ENCODE measurements at places on chromosomes 3 and 15.

GRCh38 chr15:66798426-66799061 lies 96.5 kb downstream of the SMAD6 start:
- DNase-seq = no peak

- no peak for DNase-seq
Observed at GRCh38 chr3:8822141-8822540, 52.7 kb upstream of the OXTR start.

- DNase-seq = no peak
Observed at GRCh38 chr3:126197854-126198584, 17.6 kb upstream of the ALDH1L1 start.

DNA sequence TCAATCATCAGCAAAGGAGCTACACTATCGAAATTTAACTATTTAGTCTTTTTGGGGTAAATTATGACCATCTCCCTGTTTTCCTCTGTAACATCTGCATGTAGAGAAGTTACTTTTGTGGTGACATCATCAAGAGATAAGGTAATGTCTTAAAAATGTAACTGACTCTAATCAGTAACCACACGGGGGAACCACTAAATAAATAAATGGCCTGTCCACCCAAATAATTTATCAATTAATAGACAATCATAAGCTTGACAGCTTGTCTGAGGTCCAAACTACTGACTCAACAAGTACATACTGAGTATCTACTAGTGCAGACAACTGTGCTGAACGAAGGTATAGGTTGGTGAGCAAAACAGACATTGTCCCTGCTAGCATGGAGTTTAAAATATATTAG lies 219.3 kb downstream of the SLC9A9 start:
- DNase-seq = no peak

DNA sequence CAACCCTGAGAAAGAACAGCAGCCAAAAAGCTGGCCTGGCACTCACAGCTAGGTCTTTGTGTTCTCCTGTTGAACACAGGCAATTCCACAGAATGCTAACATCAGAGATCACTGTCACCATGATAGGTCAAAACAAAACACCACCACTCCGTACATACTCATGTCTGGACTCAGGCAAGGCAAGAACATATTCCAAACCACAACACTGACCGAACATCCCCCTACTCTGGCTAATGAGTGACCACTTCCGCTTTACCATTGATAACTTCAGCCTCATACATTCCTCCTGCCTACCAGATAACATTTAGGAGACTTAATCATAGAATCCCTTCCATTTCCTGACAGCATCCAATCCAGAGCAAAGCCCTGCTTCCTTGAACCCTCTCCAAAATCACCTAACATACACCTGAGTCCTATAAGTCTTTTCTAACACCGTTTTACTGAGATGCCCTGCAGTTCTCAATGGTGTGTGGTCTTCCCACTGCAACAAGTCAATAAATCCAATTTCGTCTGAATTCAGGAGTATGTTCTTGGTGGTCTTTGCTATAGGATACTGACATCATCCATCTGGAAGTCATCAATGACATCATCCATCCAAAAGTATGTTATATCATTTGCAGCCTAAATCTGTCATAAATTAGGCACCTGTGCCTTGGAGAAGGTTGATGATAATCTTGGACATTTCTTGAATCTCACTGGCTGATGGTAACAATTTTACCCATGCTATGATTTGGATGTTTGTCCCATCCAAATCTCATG lies 23.7 kb downstream of the RIOX2 start:
- no peak for DNase-seq

DNA sequence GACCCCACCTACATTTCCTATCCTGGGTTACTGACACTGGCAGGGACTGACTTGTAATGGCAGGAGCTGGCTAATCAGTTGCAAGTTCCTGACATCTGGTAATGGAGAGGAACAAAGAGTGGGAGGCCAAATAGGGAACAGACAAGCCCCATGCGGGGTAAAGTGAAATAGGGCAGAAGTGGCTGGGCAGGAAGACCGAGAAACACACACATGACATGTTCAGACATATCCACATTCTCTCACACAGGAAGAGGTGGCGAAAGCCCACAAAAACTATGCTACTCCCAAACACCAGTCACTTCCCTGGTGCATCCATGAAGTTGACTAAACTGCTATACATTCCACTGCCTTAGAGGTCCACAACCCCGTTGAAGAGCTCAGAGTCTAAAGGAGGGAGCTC lies 394.1 kb upstream of the TBL1XR1 start:
- DNase-seq = no peak

- no peak for DNase-seq
Observed at GRCh38 chr3:145698250-145698649, 462.7 kb downstream of the PLOD2 start.

DNA sequence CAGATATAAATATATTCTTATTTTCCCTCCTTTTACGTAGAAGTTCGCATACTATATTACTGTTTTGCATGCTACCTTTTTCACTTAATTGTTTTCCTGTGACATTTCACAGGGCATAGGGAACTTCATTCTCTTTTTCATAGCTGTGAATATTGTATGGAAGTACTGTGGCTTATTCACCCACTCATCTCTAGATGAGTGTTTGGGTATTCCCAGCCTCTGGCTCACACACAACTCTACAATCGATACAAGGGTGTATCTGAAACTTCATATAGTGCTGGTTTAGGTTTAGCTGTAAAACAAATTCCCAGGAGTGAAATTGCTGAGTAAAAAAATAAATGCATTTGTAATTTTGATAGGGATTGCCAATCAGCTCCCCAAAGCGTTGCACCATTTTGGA lies 55.3 kb upstream of the MAGI1 start:
- no peak for DNase-seq

- no peak for DNase-seq
Observed at GRCh38 chr3:44814751-44815150, 47.0 kb upstream of the TMEM42 start.

DNA sequence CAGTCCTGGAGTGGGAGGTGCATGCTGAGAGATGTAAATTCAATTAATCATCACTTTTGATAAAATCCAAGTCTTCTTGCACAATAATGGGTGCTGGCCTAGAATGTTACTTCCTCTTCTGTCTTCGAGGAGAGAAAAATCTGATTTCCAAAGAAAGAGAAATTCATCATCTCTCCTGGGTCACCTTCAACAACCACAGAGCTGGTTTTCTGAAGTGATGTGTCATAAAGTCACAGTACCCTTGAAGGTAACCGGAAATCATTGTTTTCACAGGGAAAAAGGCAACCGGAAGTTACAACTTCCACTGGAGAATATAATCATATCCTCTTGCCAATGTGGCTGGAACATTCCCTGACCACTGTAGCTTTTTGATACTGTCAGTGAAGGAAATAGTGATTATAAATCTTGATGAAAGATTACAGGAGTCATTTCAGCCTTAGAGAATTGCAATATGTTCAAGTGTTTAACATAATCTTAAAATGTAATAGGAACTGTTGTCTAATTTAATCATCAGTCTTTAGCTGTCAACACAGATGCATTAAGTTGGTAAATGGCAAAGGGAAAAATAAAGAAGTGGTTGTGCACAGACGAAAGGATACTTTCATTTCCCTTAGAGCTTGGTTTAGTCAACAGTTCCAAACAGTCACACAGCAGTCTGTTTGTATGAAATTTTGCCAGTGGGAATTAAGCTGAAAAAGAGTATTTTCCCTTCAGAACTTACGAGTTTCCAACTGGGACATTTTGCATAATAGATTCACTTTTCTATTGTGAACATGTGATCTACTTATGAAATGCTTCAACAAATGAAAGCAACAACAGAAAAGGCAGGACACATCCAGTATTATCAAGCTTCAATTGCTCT lies 106.5 kb upstream of the SLC4A7 start:
- no peak for DNase-seq

DNA sequence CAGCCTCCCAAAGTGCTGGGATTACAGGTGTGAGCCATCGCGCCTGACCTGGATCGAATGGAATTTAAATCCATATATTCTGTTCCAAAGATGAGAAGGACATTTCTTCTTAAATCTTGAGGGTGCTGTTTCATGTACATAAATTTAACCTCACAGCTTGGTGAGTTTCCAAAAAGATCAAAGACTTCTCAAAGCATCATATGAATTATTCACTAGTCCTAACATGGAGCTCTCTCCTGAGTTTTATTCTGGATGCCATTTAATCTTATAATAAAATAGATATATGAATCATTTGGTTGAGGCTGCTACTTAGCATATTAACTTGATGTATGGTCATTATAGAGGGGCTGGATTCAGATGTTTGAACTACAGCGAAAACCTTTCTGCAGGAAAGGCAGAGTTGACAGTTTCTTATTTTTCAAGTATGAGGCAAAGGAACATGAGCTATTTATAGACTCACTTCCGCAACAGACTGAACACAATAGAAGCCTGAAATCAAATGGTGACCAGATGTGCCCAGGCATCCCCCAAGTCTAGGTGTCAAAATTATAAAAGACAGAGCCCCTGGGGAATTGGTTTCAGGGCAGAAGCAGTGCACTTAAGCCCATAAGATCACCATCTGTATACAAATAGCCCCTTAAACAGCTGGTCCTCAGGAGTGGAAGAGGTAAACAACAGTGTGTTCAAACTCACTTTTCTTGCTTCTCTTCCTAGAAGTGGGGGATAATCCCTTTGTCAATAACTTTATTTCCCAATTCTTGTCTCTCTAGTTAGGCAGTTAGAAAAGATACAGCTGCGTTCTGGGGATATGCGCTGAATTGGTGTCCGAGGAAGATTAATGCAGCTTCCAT lies 29.7 kb downstream of the STARD9 start:
- DNase-seq = no peak

DNA sequence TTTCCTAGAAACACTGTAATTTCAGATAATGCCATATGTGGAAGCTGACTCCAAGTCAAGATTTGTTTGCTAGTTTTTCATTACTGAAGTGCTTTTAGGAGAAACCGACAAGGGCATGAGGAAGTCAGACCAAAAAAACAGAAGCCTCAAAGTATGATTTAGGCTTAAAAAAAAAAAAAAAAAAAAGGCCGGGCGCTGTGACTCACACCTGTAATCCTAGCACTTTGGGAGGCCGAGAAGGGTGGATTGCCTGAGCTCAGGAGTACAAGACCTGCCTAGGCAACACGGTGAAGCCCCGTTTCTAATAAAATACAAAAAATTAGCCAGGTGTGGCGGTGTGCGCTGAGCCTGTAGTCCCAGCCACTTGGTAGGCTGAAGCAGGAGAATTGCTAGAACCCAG lies 11.6 kb downstream of the RPL15 start:
- no peak for DNase-seq

GRCh38 chr15:52709187-52709981 lies 30.2 kb upstream of the ATOSA start:
- DNase-seq = no peak

GRCh38 chr3:182789371-182789770 lies 3.9 kb upstream of the ATP11B start:
- DNase-seq = no peak

DNA sequence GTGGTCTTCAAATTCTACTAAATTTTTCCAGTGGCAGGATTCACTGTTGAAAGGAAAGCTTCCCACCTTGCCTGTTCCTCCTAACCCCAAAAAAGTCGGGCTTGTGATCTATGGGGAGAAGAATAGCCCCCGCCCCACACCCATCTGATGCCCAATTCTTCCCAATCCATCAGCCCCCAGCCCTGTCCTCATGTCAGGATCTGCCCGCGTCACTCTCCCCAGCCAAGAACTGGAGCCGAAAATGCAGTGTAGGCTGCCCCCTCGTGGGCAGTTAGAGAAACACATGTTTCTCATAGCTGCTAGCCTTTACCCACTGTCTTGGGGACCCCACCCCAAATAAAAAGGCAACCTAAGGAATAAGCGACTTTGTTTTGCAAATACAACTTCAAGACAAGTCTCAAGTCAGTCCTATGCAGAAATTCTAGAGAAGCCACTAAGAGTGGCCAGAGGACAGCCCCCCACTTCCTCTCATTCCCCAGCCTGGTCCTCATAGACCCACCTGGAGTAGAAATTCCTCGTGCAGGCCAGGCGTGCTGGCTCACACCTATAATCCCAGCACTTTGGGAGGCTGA lies 13.0 kb upstream of the CSK start:
- DNase-seq = no peak

- no peak for DNase-seq
Observed at GRCh38 chr15:94745371-94745770, 514.0 kb downstream of the MCTP2 start.

GRCh38 chr3:100316641-100317069 lies 17.9 kb upstream of the NIT2 start:
- DNase-seq = no peak

DNA sequence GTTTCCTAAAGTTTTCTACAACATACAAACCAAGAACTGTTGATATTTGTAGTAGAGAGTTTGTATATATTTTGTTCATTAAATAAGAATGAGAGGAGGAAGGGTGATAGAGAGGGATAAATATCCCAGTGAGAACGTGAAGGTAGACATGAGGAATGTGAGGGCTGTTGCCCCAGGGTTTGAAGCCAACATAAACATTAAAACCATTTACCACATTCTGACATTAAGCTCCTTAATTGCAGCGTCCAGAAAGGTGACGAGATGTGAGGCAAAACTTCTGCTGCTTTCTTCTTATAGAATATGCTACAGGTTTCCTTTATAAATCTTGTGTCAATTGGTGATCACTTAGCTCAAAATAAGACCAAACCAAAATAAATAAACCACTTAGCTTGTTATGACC lies 267.8 kb upstream of the CNTN4 start:
- no peak for DNase-seq

DNA sequence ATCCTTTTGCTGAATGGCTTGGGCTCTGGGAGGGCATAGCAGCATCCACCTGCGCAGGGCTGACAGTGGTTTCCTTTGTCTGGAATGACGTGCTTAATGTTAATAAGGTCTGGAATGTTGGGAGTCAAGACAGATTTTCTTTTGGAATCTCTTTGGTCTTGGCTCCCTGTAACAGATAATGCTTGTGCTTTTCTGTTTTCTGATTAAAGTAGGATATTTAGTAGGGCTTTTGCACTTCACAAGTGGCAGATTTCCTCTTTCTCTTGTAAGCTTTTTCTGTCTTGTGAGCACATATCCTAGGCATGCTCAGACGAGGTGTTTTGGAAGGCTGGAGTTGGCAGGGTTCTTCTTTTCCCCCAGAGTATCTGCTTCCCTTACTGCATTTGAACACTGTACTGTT lies 189.6 kb downstream of the GHSR start:
- no peak for DNase-seq

DNA sequence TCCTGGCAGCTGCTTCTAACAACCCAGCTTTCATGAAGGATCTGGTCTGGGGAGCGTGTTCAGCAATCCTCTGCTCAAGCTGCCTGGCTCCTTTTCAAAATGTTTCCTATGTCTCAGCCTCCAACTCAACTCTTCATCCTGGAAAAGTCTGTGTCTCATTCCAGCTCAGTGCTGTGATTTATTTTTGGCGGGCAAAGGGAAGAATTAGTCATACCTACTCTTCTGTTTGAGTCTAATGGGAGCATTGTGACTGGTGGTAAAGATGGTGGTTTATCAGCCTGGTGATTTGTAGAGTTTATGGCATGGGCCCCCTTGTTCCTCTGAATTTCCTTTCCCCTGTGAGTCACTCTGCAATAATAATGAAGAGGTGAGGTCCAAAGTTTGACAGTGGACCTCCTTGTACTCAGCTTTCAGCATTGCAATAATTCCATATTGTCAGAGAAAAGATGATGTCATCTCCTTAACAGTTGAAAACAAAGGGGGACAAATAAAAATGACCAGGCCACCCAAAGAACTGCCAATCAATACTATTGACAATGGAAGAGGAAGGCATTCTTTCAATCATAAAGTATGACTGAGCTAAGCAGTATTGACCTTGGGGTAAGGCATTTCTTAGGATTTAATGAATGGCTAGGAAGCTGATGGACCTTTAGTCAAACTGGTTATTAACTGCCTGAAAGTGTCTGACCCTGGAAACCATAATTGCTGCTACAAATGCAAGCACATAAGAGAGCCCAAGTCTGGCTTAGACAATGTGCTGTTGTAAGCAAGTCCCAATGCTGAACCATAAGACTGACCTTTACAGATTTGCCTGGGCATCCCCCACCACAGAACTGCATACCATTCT lies 204.7 kb upstream of the MCTP2 start:
- DNase-seq = no peak

GRCh38 chr3:24985668-24986067 lies 442.4 kb upstream of the RARB start:
- no peak for DNase-seq

Measured in stimulated activated CD8-positive, alpha-beta memory T cell treated with anti-CD3 and anti-CD28 coated beads, Interleukin-7, amount 100 ng/mL, for 1 hour (primary cell).